ENCODE measurements at places on chromosomes 6 and 20. TPM values are rescaled to one million over a fixed set of nuclear protein-coding genes. Genes with fewer than 3 reads are reported as not detected.

COX4I2 gene
- not detected for total RNA-seq

BANF2 gene
- not detected for total RNA-seq

DDO gene
- total RNA-seq, result not detected

FAM110A gene
- total RNA-seq, result 19.4 TPM

PAX1 gene
- not detected for total RNA-seq

SIRPD gene
- total RNA-seq, result 0.20 TPM

WFDC10B gene
- total RNA-seq, result not detected

FAM209A gene
- total RNA-seq, result 1.5 TPM

GATA5 gene
- total RNA-seq, result not detected

AVP gene
- not detected for total RNA-seq

LHFPL5 gene
- not detected for total RNA-seq

SAMD5 gene
- not detected for total RNA-seq

IP6K3 gene
- not detected for total RNA-seq

HAO1 gene
- not detected for total RNA-seq

PRPF6 gene
- total RNA-seq, result 69.4 TPM

EPB41L1 gene
- not detected for total RNA-seq

PNLDC1 gene
- 0.50 TPM for total RNA-seq

ZBTB46 gene
- total RNA-seq, result 0.32 TPM

All from T-helper 2 cell treated with Interferon-gamma antibody and Interleukin-4, amounts not matched to agents 100 ng/mL and 5 ng/mL, for 36 hours (primary cell).